ENCODE measurements at places on chromosomes 2 and 18.
A peak's percentile ranks its signal among the peaks of the same experiment; 100 is the strongest.

DNA sequence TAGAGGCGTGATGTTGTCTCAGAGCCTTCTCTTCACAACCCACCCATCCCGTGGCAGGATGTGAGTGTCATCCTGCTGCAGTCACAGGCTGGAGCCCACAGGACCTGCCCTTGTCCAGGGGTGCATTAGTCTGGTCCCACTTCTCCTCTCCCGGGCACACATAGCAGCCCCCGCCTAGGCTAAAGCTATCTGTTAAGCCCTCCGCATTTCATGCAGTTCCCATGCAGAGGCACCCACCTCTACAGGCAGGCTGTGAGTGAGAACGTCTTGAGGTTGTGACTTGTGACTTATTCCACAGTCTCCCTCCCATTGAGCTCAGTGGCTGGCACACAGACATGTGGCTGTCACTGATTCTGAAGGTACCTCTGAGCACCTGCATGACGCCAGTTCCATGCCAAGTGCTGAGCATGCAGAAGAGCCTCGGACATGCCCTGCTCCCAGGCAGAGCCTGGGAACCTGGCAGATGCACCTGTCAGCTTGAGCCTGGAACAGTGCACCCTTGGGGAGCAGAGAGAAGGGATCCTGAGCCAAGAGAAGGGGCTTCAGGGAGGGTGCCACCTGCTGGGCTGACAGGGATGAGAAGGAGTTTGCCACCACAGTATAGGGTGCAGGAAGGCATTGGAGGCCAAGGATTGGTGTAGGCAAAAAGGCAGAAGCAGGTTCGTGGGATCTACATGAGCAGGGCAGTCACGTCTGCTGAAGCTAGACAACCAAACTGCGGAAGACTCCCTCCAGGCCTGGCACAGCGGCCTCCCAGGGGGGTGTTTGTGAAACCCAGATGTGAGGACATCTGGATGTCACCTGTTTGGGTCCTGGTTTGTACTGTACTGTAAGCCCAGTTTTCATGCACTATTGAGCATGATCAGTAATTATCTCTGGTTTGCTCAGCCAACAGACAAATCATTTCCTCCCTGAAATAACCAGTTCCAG is 213.6 kb downstream of the GLI2 start:
- DNase-seq: no peak

GRCh38 chr2:235234736-235235135 is 259.1 kb upstream of the AGAP1 start:
- DNase-seq: peak; percentile 25

- DNase-seq: no peak
These were observed 2.4 kb upstream of the MTA3 start for GRCh38 chr2:42566025-42566424.

- DNase-seq: no peak
These were observed 123.7 kb upstream of the PPP1CB start for GRCh38 chr2:28627722-28628480.

DNA sequence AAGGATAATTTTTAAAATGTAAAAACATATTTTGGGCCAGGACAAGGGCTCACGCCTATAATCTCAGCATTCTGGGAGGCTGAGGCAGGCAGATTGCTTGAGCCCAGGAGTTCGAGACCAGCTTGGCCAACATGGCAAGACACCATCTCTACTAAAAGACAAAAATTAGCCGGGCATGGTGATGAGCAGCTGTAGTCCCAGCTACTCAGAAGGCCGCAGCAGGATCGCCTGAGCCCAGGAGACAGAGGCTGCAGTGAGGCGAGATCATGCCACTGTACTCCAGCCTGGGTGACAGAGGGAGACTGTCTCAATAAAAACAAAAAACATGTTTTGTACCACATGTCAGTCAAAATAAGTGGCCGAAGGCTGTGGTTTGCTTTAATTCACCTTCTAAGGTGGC is 122.5 kb downstream of the HDAC4 start:
- no peak for DNase-seq

DNA sequence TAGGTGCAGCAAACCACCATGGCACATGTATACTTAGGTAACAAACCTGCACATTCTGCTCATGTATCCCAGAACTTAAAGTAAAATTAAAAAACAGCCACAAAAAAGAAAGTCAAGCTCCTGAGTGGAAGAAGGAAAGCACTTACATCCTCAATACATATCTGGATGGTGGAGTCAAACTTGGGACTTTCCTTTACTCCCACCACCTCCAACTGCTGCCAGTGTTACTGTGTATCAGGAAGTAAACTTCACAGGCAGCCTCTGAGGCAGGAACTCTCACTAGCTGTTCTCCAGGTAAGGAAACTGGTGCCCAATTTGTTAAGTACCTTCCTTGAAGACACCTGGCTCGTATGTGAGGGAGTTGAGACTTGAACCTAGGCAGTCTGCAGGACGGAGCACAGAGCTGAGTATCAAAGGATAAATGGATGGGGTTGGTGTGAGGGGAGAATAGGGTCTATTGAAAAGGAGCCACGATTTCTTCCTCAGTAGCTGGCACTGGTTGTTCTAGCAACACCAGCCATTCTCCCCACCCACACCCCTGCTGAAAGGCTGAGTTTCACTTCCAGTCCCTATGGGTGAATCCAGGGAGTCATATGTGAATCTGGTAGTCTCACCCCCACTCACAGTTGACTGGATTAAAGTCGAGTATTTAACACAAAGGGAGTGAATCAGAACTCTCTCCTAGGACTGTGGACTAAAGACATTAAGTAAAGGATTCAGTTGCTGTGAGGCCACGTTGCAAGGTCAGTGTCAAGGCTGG is 50.0 kb upstream of the GPR39 start:
- no peak for DNase-seq

- no peak for DNase-seq
These were observed 324.7 kb upstream of the PIK3C3 start for GRCh38 chr18:41630232-41630886.

Measured in NCI-H526 treated with DMSO at 0.1 percent for 48 hours (cell line).